Iris pigment epithelial cell (primary cell): ENCODE measurements at places on chromosomes 4 and X.

DNA sequence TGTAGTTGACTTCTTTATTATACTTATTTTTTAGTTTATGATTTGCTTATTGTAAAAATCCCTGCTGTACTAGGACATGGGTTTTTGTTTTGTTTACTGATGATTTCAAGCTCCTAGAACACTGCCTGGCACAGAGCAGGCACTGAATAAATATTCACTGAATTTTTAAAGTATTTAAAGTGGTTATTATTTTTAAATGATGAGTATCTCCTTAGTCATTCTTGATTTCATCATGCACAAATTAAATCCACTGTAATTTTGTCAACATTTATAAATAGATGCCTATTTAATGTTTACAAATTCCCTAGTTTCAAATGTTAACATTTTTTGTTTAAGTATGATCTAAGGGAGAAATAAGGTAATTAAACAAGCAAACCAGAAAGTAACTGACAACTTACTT is 367.9 kb upstream of the SLIT2 start:
- peak; percentile 43 for DNase-seq

GRCh38 chrX:19863857-19864223 is 23.6 kb downstream of the SH3KBP1 start:
- DNase-seq: no peak

DNA sequence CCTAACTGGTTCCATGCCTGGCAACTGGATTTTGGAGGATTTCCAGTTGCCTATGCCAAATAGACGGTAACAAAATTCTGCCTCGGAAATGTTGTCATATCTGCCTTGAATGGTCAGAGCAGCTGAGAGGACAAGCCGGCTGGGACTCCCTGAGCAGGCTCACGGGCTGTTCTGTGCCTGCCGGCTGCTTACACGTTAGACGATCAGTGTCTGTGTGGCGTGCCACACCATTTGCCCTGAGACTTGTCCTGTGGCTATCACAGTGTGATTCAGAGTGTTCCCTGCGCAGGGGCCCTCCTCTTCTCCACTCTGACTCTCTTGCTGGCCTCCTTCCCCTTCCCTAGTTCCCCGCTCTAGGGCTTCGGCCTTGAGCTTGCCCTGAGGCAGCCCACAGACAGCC is 42.4 kb downstream of the RAI2 start:
- no peak for DNase-seq

DNA sequence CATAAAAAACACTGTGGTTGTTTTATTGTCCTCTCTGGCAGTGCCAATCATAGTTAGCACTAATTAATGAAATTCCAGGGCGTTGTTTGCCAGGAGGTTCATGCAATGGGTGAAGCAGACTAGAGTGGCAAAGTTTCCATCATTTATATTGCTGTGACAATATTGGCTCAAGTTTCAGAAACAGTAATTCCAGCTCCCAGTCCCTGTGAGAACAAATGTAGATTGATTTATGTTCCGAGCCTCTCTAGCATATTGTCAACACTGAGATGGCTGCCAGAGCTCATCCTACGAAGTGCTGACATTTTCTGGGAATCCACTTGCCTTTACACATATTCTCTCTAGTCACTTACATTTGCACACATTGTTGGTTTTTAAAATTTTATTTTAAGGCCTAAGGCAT is 440.0 kb upstream of the IGFBP7 start:
- no peak for DNase-seq
